ENCODE measurements at places on chromosomes 7 and 10.

- no peak for DNase-seq
Measured at GRCh38 chr7:25802057-25802456, 349.9 kb upstream of the NFE2L3 start.

- no peak for DNase-seq
Measured at GRCh38 chr7:64625114-64626082, 40.5 kb upstream of the ZNF107 start.

- DNase-seq, result no peak
Measured at GRCh38 chr7:41599760-41600159, 103.1 kb downstream of the INHBA start.

DNA sequence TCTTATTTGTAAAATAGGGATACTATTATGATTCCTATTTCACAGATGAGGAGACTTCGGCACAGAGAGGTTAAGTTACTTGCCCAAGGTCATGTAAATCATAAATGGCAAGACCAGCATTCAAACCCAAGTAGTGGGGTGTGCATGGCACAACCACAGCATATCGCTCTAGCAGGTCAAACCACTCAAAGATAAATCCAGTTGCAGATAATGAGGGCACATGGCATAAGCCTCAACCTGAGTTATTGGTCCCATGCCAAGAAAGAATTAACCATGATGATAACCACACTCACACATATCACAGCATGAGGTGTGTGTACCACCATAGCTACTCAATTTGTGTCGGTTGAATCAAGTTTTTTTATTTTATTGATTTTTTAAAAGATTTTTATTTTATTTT is 180.5 kb downstream of the CREB5 start:
- DNase-seq, result no peak
